Activated CD4-positive, alpha-beta T cell treated with anti-CD3 and anti-CD28 coated beads for 4 hours (primary cell): ENCODE measurements at places on chromosomes 16 and 17.

- no peak for DNase-seq
Observed at GRCh38 chr17:43572368-43572980, 26.3 kb upstream of the ETV4 start.

GRCh38 chr16:10655415-10655977 is 39.2 kb downstream of the TEKT5 start:
- DNase-seq, result no peak

GRCh38 chr16:66849021-66849420 is 4.8 kb downstream of the CA7 start:
- no peak for DNase-seq

GRCh38 chr17:34076743-34077631 is 178.1 kb upstream of the CCL2 start:
- DNase-seq, result no peak

DNA sequence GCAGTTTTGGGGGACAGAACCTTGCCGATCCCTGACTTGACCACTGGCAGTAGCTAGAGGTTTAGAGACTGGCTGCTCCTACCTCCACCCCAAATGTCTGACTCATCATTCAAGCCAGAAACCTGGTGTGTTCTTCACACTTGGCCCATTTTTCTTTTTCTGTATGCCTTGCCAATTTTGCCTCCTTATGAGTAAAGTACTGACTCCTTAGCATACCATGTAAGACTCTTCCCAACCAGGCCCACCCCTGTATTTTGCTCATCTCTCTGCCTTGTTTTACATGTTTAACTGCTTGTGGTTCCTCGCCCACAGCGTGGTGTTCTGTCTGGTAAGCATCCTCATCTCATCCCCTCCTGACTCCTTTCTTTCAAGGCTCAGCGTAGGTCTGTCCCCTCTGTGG is 37.9 kb downstream of the NUP88 start:
- DNase-seq, result no peak

- no peak for DNase-seq
Observed at GRCh38 chr17:8747742-8748141, 3.1 kb upstream of the CCDC42 start.

- DNase-seq, result no peak
Observed at GRCh38 chr16:20300312-20301097, 26.8 kb downstream of the GP2 start.

- DNase-seq, result no peak
Observed at GRCh38 chr17:38958756-38959155, 8.4 kb downstream of the FBXO47 start.

DNA sequence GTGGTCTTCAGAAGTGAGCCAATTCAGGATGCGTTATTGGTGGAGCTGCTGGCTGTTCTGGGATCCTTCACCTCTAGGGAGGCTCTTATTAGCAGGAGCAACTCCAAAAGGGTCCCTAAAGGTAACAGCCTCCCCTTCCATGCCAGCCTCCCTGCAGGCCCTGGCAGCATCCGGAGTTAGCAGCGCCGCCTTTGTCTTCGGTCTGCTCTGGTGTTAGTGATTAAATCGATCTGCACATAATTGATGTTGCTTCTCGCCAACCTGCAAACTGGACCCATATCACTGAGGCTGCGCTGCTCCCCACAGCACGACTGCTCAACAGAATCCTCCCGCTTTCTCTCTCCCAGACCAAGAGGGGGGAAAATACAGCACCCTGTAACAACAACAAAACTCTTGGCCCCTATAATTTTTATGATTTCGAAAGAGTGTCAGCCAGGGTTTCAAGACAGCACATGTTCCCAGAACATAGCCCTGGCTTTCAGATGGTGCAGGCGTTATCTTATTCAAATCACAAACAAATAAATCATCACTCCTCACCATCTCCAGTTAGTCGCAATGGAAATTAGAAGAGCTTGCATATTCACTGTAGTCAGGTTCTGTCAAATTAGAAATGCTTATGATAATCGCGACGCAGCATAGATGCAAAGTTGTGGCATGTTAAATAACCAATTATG is 76.0 kb downstream of the IRX3 start:
- no peak for DNase-seq

- DNase-seq, result no peak
Observed at GRCh38 chr17:80397034-80397387, 18.0 kb upstream of the ENDOV start.

DNA sequence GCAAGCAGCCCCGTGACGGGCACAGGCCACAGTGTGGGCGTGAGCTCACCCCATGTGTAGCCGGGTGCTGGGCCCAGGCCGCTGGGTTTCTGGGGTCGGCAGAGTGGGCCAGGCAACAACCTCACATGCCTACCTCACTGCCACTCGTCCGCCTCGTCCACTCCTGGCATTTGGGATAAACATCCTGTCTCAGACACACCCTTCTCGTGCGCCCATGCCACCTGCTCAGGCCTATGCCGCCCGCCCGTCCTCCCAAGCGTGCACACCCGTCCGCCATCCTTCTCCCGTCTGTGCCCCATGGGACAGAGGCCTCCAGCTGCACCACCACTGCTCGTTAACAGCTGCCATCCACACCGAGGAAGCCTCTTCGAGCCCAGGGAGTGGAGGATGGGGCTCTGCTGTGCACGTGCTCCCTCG is 64.3 kb downstream of the KLHDC4 start:
- no peak for DNase-seq

- no peak for DNase-seq
Observed at GRCh38 chr16:50838165-50838564, 96.3 kb downstream of the CYLD start.

- DNase-seq, result peak; percentile 48
Observed at GRCh38 chr17:19867079-19867328, 732 bp downstream of the ULK2 start.

GRCh38 chr17:60606036-60606435 is 6.0 kb downstream of the PPM1D start:
- DNase-seq, result no peak

DNA sequence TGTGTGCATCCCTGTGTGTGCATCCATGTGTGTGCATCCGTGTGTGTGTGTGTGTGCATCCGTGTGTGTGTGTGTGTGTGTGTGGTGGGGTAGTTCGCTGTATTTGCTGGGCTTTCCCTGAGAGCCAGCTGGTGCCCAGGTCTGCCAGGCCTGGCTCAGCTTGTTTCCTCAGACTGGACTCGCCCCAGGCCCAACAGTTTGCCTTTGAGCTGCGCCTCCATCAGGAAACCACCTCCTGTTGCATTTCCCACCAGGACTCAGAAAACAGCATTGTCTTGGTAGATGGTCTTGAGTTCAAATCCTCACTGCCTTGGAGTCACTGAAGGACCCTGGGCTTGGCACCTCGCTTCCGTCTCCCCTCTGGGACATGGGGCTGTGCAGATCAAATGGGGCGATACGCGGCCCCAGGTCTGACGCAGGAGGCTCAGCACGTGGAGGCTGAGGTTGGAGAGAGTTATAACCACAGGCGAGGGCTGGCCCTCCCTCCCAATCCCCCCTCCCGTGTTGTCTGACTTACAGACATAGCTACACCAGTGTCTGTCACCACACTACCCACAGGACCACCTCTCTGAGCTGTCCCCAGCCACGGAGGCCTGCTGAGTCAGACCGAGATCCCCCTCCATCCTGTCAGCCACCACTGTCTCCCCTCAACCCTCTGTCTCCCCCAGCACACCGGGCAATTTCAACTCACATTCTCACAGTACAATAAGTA is 4.7 kb downstream of the ITGAE start:
- DNase-seq, result peak; percentile 60

DNA sequence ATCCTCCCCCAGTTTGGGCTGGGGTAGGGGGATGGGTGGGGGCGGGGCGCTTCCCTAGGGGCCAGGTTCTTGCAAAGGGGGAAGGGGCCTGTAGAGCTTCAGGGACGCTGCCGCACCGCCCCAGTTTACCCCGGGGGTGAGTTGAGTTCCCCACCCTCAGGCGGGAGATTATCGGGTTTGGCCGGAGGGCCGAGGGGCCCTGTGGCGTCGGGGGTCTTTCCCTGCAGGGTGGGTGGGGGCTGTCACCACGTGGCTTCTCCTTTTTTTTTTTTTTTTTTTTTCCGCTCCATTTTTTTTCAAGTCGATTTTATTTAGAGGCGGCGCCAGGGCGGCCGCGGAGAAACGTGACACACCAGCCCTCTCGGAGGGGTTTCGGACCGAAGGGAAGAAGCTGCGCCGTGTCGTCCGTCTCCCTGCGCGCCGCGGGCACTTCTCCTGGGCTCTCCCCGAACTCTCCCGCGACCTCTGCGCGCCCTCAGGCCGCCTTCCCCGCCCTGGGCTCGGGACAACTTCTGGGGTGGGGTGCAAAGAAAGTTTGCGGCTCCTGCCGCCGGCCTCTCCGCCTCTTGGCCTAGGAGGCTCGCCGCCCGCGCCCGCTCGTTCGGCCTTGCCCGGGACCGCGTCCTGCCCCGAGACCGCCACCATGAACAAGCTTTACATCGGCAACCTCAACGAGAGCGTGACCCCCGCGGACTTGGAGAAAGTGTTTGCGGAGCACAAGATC is at the start of gene IGF2BP1:
Gene IGF2BP1 (plus strand): TSS at position 283 of the 724 bp plus-strand sequence. CDS start 361 bp downstream, at position 644.
- DNase-seq, result peak; percentile 4

GRCh38 chr16:50323335-50324011 is 45.3 kb downstream of the BRD7 start:
- no peak for DNase-seq

GRCh38 chr17:352421-353212 is at the start of gene RPH3AL:
Gene RPH3AL, minus strand, starts transcription at chr17:352807. Its CDS starts 25,264 bp downstream, at chr17:327543.
- DNase-seq, result no peak

DNA sequence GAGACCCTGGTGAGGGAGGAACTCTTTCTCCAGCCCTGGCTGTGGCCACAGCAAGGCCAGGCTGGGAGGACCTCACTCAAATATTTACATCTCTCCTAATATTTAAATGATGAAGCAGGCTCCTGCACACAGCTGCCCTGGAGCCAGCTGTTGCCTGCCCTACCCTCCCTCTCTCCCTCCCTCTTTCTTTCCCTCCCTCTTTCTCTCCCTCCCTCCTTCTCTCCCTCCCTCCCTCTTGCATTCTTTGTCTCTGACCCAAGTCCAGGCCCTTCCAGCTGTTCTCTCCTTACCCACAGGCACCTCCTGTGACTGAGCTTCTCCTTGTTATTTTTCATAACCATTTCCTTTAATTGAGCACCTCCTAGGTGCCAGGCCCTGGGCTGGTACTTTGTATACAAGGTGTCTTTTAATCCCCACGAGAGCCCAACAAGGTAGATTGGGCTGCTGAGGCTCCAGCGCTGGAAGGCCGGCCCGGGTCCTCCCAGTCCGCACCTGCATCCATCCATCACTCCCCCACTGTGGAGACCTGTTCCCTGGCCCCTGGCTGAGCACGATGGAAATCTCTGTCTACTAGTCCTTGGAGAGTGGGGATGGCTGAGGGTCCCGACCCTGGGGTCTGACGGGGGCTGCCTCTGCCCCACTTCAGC is 242.3 kb downstream of the SEC14L1 start:
- no peak for DNase-seq

- DNase-seq, result no peak
Observed at GRCh38 chr16:23827057-23827456, 8.7 kb upstream of the PRKCB start.

GRCh38 chr17:48910370-48910769 is 2.2 kb downstream of the UBE2Z start:
- DNase-seq, result no peak

- DNase-seq, result no peak
Observed at GRCh38 chr17:3024346-3024745, 39.1 kb downstream of the OR1D5 start.

DNA sequence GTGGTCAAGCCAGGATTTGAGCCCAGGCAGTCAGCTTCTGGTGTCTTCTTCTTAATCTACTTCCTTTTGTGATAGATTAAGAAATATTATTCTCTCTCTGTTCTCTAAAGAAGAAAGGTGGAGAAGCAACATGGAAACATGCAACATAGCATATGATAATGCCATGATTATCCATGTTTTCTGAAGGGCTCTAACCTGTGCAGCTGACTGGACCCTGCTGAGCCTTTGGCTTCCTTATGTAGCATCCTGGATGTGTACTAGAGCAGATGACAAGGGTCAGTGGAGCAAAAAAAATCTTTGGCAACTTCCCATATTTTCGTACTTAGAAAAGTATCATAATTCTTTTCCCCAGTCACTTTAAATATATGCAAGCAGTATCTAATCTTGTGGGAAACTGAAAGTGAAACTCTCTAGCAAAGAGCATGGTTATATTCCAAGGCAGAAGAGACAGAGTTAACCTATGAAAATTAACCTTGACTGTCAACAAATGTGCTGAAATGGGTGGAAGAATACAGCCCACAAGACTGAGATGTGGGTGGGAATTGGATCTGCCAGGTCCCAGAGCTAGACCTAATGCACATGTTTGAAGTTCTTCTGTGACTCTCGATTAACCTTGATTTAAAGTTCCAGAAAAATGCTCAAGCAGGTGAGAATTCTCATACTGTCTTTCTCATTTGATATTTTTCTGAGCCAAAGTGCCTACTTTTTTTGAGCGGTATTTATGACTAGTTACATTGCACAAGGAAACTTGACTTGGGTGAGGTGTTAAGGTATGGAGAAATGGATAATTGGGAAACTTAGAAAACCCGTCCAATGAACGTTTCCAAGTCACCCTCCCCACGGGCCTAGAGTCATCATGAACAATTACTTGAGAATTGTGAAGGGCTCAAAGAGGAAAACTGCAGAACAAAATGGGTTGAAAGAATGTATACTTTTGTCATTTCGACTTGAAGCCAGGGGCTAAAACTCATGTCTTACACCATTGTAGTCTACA is 248.6 kb downstream of the FTO start:
- DNase-seq, result no peak

GRCh38 chr17:55484575-55484974 is 26.7 kb downstream of the SMIM36 start:
- no peak for DNase-seq

GRCh38 chr17:32985050-32985756 is 6.4 kb upstream of the SPACA3 start:
- no peak for DNase-seq

DNA sequence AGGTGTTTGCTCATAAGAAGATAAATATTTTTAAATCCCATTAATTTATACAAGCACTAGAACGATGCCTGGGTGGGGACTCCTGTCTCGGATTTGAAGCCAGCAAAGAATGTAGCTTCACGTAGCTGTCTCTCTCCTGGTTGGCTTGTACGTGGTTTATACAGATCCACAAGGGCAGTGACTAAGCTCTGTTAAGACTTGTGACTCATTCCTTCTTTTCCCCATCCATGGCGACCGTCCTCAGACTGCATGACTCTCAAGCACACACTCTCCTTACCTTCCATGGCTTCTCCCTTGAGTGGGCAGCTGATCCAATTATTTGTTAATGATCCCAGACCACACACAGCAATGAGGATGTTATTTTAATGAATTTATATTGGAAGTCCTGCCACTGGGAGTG is 679.7 kb upstream of the SOX9 start:
- no peak for DNase-seq

- peak; percentile 23 for DNase-seq
Observed at GRCh38 chr16:48384520-48385252, 527 bp downstream of the SIAH1 start.
